ENCODE measurements at places on chromosomes 12 and 14.

DNA sequence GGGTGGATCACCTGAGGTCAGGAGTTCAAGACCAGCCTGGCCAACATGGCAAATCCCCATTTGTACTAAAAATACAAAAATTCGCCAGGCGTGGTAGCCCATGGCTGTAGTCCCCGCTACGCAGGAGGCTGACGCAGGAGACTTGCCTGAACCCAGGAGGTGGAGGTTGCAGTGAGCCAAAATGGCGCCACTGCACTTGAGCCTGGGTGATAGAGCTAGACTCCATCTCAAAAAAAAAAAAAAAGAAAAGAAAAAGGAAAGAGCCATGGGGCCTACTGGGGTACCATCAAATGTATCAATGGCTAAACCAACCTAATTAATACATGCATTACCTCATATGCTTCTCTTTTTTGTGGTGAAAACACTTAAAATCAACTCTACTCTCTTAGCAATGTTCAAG is 10.7 kb downstream of the TFCP2 start:
- DNase-seq, result no peak

DNA sequence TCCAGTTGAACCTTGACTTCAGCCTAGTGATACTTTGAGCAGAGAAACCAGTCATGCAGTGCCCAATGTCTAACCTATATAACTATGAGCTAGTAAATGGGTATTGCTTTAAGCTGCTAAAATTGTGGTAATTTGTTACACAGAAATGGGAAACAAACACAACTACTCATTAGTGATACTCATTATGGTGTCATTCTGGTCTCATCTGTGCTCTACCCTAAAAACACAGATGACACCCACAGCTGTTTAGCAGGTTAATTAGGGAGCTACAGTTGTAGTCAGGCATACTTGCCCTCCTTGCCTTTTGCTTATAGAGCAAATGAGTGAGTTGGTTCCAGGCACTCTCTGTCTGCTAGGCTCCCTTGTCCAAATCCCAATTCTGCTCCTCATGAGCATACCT is 50.0 kb upstream of the ATF7IP start:
- DNase-seq, result no peak

GRCh38 chr14:50719911-50720759 is 52.0 kb upstream of the SAV1 start:
- DNase-seq, result no peak

GRCh38 chr12:87836190-87836589 is 193.0 kb downstream of the C12orf50 start:
- DNase-seq, result no peak

DNA sequence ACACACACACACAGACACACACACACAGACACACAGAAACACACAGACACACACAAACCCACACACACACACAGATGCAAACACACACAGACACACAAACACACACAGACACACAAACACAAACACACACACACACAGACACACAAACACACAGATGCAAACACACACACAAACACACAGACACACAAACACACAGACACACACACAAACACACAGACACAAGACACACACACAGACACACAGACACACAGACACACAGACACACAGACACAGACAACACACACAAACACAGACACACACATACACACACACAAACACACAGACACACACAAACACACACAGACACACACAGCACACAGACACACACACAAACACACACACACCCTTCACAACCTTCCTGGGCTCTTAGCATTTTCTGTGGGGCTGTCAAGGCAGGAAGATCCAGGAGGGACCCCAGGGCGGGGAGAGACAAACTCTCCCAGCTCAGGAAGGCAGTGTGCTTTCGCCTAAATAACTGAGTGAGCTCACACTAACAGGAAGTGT is 24.2 kb upstream of the INF2 start:
- no peak for DNase-seq

- no peak for DNase-seq
These were observed 32.1 kb downstream of the XRCC3 start for GRCh38 chr14:103683139-103683538.

DNA sequence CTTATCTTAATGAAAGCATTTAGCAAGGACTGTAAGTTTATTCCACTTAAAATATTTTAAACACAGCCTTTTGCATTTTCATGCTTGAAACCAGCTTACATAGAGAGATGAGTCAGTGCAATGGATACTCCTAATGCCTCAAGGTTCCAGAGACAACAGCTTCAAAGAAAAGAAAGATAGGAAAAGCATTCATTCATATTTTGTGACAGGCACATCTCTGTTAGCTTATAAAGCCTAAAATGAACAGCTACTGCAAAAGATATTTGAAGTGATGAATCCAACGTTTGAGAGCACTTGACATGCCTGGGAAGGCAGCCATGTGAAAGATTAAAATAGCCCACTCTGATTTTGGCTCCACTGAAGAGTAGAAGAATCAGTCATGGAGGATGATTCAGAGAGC is 814.5 kb downstream of the RPS29 start:
- no peak for DNase-seq

DNA sequence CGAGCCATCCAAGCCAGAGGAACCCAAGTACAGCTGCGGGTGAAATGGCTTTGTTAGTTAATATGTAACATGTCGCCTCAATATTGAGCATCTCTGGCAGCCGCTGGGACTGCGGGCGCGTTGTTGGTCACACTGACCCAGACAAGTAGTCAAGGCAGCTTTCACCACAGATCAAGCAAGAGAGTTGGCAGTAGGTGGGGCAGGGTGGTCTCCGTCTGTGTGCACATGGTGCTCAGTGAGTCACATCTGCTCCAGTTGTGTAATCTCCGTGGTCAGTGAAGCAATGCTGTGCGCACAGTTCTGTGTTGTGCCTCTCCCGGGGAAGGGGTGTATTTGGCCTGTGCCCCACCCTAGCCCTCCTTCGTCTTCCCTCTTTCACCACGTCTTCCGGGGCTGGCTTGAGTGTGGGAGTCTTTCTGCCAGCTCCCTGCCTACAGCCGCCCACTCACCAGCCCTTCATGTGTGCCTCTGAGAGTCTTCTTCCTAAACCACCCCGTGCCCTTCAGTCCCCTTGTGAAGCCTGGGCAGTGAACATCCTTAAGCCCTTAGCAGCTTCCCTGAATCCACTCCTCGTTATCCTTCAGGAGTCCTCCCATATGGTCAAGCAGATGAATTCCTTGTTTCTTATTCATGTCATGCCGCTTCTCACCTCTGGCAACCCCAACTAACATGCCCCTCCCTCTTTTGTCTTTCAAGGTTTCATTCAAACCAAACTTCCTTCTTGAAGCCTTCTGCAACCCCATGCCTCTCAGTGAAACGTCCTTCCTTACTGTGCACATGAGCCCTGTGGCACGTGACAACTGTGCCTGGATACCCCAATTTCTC is 242.1 kb downstream of the CACNA1C start:
- no peak for DNase-seq

DNA sequence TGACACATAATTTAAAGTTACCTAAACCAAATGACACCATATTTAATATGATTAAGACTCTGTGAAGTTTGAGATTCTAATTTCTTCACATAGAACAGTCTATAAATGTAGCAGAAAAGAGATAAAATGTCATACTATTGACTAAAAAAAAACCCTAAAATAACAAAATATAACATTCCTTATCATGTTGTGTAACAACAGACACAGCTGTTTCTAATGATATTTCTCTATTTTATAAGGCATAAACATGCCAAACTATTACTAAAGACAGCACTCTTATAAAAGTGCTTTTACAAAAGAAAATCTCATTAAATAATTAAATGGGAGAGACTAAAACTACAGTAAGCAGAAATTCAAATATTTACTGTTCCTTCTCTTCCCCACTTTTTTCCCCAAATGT is 49.4 kb downstream of the NOVA1 start:
- no peak for DNase-seq

DNA sequence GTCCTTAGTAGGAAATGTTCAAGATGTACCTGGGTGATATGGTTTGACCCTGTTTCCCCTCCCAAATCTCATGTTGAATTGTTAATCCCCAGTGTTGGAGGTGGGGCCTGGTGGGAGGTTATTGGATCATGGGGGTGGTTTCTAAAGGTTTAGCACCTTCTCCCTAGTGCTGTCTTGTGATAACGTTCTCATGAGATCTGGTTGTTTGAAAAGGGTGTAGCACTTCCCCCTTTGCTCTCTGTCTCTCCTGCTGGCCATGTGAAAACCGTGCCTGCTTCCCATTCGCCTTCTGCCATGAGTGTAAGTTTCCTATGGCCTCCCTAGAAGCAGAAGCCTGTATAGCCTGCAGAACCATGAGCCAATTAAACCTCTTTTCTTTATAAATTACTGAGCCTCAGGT is 353.0 kb upstream of the SFSWAP start:
- DNase-seq, result no peak

- DNase-seq, result no peak
These were observed 53.2 kb downstream of the GALNT16 start for GRCh38 chr14:69313176-69313575.

DNA sequence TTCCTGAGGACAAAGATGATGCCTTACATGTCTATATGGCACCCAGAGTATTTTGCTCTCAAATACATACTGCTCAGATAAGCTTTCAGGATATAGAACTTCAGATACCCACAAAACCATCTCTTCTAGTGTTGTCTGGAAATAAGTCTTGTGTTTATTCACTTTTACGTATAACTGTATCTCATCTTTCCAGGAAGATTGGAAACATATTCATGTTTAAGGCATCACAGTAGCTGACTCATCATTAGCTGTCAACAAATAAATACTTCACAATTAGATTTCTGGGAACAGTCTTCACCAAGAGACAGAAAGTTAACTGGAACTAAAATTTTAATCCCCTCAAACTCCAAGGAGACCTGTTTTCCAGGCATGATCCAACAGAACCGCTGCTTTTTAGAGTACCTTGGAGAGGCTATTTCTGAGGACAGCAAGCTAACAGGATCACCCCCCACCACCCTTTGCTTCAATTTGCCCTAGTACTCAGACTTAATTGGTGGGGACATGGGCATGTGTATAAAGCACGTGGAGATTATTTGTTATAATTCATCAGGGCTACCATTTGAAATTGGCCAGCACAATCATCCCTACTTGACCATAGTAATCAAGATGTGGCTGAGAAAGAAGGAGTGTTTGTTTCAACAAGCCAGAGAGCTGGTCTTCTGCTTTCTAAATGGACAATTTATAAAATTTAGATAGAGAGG is 129.3 kb upstream of the HIF1A start:
- no peak for DNase-seq

GRCh38 chr14:32044454-32044853 is 32.6 kb upstream of the ARHGAP5 start:
- DNase-seq, result no peak

GRCh38 chr14:24909523-24910302 is 140.2 kb downstream of the STXBP6 start:
- no peak for DNase-seq

DNA sequence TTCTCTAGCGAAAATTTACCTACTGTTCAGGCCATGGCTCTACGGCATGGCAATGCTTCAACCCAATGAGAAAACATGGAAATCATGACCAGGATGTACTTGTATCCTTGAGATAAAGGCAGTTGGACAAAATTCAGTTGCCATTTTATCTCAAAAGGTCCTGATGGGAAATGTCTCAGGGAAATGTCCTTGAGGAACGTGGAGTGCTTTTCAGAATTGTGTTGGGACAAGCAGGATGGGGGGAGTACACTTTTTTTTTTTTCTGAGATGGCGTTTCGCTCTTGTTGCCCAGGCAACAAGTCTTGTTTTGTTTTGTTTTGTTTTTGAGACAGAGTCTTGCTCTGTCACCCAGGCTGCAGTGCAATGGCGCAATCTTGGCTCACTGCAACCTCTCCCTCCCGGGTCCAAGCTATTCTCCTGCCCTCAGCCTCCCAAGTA is 86.8 kb upstream of the EIF5 start:
- DNase-seq, result no peak

- no peak for DNase-seq
These were observed 57.6 kb downstream of the CCDC85C start for GRCh38 chr14:99546234-99546879.

- no peak for DNase-seq
These were observed 274.9 kb upstream of the RTL1 start for GRCh38 chr14:101178184-101179072.

- DNase-seq, result no peak
These were observed 4.8 kb downstream of the HIP1R start for GRCh38 chr12:122839907-122840554.

DNA sequence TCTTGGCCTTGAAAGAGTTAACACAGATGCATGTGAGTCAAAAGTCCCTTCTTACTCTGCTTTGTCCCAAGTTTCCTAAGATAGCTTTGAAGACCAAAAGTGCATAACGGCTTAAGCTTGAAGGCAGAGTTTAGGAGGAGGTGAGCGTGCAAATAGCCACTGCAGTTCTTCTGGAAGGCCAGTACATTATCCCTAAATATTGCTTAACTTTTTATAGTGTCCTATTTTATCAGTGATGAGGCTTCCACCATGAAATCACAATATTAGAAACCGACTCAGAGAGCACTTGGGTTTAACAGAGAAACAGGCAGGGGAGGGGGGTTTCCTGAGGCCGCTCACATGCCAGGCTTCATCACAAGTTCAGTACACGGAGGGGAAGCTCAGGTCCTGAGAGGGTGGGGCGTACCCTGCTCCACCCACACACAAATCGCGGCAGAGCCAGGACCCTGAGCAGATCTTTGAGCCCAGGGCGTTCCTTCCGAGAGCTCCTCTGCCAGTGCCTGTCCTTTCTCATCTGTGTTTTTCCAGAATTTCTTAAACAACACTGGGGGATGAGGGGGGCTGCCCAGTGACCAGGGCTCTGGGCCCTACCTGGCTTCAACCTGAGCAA is 26.8 kb upstream of the BDKRB2 start:
- DNase-seq, result no peak

- DNase-seq, result no peak
These were observed 5.5 kb upstream of the OAS1 start for GRCh38 chr12:112901271-112901670.

GRCh38 chr12:130179191-130179590 is 16.9 kb downstream of the FZD10 start:
- no peak for DNase-seq

- DNase-seq, result no peak
These were observed 8.4 kb downstream of the CCDC197 start for GRCh38 chr14:94005324-94006073.

DNA sequence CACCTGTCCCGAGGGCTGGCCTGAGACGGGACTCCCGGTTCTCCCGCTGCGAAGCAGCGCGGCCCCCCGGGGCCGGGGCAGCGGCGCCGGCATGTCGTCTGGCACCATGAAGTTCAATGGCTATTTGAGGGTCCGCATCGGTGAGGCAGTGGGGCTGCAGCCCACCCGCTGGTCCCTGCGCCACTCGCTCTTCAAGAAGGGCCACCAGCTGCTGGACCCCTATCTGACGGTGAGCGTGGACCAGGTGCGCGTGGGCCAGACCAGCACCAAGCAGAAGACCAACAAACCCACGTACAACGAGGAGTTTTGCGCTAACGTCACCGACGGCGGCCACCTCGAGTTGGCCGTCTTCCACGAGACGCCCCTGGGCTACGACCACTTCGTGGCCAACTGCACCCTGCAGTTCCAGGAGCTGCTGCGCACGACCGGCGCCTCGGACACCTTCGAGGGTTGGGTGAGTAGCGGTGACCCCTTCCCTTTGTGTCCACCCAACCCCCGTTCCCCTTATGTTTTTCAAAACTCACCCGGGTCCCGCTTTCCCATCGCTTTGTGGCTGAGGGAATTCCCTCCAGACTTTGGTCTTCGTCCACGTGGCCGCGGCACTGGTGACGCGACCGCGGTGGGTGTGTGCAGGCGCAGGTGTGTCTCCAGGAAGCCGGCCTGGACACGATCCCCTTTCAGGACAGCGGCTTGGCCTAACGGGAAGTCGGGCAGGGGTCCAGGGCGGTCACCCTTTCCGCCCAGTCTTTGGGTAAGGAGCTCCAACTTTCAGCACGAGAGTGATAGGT is 826 bp downstream of the PRKCH start:
- DNase-seq, result no peak
